Astrocyte of the spinal cord (primary cell): ENCODE measurements at places on chromosomes 16 and 17.

DNA sequence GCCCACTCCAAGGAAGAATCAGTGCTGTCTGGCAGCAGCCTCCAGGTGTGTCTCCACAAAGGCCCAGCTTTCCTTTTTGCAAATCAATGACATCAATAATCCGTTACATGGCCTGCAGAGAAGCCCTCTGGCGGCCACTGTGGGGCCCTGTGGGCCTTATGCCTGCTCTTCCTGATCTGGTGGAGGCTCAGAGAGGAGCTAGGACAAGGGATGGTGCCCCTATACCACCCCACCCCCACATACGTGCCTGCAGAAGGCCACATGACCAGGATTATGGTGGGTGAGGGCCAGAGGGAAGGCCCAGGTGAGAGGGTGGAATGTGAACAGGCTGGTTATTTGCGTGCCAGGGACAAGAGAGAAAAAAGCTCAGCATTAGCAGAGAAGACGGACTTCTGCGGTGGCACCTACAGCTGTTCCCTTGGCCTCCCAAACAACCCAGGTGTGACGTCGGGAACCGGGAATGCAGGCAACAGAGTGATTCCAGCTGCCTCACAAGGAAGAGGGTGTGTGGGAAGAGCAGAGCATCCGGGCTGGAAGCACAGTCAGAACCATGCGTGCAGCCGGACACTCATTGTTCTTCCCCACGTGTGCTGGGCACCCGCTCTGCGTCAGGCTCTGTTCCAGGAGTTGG is 22.5 kb downstream of the EIF4A3 start:
- DNase-seq = peak; percentile 20

- no peak for DNase-seq
Measured at GRCh38 chr17:64398320-64398719, 7.7 kb upstream of the PECAM1 start.

GRCh38 chr16:68319185-68319908 is 8.5 kb downstream of the PRMT7 start:
- DNase-seq = no peak

GRCh38 chr16:1338119-1338730 is 4.8 kb downstream of the BAIAP3 start:
- no peak for DNase-seq

DNA sequence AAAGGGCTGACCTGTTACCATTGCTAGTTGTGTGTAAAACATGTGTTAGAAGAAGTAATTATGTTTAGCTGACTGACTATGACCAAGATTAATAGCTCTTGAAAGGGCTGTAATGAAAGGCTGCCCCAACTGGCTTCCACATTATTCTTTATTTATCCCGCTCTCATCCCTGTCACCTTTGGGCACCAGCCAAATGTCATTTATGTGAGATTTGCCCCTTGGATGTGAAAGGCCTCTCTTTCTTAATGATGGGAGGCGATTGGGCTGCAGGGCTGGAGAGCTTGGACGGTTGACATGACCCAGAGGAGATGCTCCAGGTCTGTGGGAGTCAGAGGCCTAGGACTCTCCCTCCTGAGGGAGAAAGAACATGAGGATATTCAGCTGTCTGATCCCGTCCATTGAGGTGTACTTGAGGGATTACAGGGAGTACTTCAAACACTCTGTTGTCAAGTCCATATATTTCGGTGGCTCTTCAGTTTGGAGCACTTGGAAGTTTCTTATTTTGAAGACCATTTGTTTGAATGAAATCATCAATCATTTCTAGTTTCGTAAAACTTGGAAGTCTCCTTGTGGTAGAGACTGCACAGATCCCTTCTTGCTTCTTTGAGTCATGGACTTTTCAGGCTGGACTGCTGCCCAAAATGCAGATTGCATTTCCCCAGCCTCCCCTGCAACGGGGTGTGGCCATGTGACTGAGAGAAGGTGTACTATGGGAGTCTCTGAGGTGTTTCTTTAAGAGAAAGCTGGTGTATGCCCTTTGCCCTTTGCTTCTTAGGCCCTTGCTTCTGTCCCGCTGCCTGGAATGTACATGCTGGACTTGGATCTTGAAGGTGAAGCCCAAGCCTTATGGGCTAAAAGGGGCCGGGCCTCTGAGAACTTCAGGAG is 51.3 kb downstream of the FTO start:
- DNase-seq = no peak

DNA sequence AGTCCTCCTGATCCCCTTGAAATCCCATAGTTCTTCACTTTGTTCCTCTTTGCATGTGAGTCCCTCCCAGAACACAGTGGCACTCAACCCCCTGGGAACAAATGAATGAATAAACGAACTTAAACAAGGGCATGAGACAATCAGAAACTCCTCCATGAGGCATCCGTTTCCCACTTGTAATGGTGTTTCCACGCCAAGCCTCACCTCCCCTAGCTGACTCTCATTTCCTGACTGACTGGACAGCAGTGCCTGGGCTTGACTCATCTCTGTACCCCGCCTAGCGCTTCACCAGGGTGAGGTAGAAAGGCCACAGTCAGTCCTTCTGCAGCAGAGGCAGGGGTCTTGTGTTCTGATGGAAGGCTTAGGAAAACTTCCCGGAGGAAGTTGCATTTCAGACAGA is 14.2 kb downstream of the KIF1C start:
- DNase-seq = peak; percentile 45

DNA sequence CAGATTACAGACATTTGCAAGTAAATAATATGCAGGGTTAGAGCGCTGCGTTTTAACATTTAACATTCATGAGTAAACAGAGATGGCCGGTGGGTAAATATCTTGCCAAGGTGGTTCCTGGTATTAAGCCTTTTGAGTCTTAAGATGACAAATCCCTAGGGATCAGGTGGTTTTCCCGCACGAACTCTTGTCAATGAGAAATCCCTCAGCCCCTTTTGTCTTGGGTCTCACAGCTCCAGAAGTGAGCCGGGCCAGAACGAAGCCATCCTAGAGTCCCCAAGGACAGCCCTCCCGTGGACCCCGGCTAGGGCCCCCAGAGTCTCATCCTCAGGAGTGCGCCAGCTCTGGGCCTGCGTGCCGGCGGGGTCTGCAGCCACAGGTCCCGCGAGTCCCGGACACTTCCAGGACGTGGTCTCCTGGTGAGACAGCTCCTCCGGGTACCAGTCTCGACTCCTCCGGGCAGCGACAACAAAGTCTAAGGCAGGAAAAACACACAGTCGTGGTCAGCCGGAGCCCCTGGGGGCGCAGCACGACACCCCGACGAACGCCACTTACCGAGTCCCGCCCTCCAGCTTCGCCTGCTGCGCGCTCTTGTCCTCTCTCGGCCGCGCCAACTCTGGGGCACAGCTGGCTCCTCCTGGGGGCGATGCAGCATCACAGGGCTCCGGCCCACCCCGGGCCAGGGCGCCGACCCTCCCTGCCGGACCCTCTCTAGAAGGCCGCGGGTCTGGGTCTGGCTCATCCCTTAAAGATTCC is 13.3 kb downstream of the MIS12 start:
- DNase-seq = no peak

DNA sequence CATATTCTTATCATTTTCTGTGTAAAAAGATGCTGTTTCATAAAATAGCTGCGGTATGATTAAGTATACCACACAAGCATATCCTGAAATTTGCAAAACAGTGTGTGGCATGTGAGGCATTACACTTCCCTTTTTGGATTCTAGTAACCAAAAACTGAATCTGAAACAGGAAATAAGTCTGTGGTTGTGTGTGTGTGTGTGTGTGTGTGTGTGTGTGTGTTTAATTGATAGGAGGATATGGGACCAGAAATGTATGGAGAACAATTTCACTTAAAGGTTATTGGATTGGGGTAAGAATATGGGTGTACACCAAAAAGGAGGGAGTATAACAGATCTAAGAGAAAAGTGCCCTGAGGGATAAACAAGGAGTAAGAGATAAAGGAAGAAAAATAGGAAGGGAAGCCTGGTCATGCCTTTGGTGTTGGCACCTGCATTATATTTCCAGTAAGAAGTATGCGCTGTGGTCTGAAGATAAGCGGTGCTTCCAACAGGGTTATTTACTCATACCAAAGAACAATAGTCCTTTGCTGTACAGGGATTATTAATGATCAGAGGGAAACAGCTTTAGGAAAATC is 4.0 kb downstream of the LYRM1 start:
- DNase-seq = peak; percentile 86

- DNase-seq = no peak
Measured at GRCh38 chr17:77677211-77677610, 281.3 kb upstream of the TNRC6C start.

DNA sequence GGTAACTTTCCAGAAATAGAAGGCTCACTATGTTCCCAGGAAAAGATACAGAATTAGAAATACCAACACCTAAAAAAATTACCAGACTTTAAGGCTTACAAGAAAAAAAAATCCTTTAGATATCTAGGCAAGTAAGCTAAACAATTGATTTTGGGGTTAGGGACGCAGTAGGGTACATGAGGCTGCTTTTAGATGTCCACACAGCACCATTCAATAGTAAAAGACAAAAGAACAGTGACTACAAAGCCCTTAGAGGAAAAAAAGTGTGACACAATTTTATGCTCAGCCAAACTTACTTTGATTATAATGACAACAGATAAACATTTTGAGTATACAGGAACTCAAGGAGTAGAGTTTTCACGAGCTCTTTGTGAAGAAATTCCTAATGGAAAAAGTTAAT is 29.9 kb downstream of the METTL16 start:
- DNase-seq = no peak

GRCh38 chr16:83473926-83474650 is 333.7 kb upstream of the HSBP1 start:
- no peak for DNase-seq

DNA sequence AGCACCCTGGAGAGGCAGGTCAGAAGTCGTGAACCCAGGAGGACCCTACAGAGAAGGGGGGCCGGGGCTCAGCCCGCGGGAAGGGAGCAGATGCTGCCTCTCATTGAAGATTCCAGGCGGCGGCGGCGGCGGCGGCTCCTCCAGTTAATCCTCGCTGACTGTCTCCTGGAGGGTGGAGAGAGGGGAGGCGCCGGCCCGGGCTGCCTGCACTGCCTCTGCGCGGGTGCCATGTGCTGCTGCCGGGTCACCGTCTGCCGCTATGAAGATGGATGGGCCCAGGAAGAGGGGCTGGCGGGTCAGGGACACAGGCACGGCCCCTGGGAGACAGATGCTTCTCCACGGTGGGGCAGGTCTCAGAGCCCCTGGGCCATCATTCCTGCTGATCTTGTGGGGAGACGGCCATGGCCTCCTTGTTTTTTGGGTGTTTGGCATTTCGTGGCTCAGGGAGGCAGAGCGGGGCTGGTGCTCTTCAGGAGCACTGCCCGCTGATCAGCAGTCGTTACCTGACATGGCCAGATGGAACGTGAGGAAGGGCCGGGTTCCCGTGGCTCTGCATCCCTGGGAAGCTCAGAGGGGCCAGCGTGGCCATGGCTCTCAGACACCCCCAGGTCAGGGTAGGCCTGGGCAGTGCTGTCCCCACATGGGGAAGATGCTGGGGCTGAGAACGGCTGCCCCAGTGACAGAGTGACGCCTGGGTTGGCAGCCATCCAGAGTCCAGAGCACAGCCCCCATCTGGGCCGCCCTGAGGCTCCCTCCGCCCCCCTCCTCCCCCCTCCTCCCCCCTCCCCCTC is 36.1 kb downstream of the GINS2 start:
- peak; percentile 35 for DNase-seq

DNA sequence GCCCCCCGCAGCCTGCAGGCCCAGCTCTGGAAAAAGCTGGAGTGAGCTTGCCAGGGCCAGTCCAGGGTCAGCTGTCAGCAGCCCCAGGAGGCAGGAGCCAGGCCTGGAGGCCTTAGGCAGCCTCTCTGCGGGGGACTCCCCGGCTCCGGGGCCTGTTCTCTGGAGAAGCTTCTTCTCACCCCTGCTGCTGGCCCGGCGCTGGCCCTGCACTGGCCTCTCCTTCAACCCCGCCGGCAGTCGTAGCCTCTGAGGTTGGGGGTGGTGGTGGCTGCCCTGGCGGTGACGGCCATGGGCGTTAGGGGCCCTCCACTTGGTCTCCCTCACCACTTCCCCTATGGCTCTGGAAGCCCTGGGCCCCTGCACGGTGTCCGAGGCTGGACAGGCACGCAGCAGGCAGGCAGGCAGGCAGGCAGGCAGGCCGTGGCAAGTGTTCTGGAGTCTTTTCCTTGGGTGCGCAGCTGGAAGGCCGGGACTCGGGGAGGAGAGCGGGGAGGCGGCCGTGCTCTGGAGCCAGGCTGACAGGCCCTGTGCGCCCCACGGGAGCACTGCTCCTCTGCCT is 2.1 kb downstream of the FOXF1 start:
- DNase-seq = no peak

GRCh38 chr17:72362376-72363088 is 241.7 kb downstream of the SOX9 start:
- peak; percentile 82 for DNase-seq

- DNase-seq = no peak
Measured at GRCh38 chr16:12317856-12318537, 341.5 kb downstream of the SNX29 start.

DNA sequence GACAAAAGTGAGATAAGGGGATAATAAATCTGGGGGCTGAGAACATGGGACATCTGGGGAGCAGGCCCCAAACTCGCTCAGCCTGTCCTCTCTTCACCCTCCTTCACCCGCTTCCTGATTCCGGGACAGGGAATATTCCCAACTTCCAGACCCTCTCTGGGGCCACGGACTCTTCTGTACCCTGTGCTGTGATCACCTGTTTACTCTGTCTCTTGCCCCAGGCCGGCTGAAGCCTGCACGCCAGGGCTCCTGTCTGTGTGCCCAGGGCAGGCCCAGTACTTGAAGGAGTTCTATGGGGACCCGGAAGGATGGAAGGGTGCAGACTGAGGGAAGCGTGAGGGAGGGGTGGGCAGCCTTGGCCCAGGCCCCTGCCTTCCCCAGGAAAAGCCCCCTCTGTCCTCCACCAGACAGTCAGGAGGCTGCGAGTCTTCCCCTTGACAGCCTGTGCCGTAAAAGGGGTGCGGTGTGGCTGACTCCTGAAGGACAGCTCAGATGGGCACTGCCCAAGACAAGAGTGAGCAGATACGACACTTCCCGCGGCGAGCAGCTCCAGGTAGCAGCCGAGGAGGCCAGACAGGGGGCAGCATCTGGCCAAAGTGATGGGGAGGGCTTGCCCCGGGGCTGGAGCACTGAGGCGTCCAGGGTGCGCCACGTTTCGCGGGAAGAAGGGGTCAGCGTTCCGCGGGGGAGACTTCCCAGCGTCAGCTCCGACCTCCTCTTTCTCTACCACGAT is 1.0 kb upstream of the CCNF start:
- no peak for DNase-seq

DNA sequence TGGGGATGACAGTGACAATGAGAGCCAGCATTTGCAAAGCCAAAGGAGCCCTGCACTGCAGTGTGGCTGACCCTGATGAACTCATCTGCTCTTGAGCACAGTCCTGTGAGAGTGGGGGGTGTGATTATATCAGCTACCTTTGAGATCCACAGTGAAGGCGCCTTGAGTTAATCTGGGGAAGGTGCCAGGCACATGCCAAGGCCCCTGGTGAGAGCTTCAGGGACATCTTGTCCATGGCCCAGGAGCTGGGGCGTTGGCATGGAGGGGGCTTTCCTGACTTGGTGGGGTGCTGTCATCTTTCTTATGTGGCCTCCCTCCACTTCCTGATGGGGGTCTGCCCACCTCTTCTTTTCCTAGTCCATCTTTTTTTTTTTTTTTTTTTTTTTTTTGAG is 86.5 kb downstream of the SNX29 start:
- DNase-seq = no peak

- DNase-seq = no peak
Measured at GRCh38 chr16:57906382-57907316, 64.3 kb downstream of the CNGB1 start.
